ENCODE measurements at places on chromosomes 5 and 9.

- no peak for DNase-seq
These were observed 140.9 kb downstream of the SYK start for GRCh38 chr9:90942555-90942954.

DNA sequence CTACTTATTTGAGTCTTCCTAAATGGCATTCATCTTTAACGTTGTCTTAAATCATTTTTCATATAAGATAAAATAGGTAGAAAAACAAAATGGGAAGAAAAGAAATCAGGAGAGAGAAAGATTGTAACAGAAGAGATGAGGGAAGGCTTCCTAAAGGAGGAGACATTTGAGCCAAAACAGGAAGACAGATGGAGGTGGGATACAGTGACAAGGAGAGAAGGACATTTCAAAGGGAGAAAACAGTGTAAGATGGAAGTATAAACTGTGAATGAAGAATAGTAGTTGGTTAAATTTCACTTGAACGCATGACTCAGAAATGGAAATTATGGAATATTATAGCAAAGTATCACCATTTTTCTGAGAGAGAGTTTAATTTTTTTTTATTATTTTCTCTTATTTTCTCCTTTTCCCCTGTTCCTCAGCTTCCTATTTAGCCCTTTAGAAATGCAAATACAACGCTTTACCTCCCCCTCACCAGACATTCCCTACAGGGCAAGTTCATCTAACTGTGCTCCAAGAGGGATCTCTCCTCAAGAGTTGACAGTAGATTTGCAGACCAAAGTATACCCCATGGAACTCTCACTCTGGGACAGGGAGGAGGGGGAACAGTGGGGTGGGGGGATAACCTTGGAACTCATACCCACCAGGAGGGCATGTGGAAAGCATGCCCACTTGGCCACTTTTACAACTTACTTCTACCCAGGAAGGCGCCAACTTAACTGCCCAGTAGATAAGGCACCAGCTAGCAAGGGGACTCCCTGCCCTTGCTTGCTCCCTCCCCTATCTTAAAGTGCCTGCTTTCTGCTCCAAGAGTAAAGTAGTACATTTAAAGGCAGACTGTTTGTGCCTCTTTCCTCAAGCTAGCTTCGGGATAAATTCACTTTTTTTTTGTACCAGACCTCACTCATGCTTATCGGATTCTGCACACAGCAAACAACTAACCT is 304.7 kb upstream of the POU5F2 start:
- no peak for DNase-seq

DNA sequence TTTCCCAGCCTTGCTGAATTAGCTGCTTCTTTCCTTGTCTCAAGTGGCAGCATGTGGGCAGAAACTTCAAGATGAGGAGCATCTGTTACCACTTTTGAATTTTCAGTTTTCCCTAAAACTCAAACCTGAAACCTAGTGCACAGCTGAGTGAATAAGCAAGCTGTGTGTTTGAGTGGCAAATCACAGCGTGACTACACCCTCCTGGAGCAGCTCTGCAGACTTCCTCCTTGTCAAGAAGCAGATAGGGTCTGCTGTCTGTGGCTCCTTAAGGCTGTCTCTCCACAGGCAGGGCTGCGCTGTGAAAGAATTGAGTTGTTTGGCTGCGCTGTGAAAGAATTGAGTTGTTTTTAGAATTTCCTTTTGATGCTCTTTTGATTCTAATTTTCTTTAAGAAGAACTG is 179.7 kb upstream of the HAPLN1 start:
- no peak for DNase-seq

DNA sequence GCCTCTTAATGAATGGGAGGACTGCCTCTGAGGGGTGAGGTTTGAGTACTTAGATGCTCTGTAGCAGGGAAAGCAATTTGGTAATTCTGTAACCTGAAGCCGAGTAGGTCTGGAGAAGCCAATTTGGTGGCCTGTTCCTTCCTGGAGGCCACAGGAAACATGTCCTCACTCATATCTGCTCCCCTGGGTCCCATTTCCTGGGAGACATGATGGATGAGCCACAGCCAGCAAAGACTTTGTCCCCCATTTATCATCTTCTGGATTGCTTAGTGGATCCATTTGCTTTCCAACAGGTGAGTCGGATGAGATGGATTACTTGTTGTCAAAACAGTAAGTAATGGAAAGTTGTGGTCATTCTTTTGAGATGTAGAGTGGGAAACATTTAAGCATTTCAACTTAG is 99.8 kb upstream of the KLF9 start:
- DNase-seq: no peak

DNA sequence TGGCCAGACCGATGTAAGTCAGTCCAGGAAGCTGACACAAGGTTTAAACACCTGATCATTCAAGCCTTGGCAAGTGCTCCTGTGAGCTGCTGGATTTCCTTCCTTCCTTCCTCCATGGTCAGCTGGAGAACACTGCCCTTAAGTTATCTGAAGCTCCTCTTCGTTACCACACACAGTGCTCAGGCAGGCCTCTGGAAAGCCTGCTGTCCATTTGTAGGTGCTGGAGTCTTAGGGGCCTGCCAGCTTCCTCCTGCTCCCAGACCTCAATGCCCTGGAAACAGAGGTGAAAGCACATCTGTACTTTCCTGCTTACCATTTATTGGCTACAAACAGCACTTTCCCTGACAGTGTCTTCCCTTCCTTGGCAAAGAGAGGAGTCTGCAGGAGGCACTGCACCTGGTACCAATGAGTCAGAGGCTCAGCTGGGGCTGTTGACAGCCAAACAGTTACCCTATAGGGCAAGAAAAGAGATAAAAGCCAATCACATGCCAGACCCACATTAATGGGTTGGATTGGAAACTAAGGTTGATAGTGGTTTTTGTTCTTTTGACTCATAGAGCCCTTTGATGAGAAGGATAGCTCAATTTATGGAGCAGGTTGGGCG is 72.6 kb upstream of the PUM3 start:
- no peak for DNase-seq

GRCh38 chr9:83596899-83597504 is 25.9 kb upstream of the IDNK start:
- DNase-seq: peak; percentile 19

DNA sequence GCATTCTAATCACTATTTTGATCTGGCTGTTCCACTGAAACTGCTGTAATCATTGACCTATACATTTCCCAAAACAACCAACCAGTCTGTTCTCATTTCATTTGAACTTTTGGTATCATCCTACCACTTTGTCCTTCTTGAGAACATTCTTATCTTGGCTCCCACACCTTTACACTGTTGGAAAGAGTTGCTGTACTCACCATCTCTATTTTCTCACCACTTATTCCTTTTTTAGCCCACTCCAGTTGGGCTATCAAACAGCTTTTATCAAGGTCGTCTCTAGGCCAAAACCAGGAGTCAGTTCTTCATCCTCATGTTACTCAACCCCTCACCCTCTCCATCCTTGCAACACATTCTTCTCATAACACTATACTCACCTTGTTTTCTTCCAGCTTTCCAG is 170.1 kb downstream of the KDM4C start:
- DNase-seq: no peak

- DNase-seq: no peak
These were observed 75.3 kb downstream of the LHFPL2 start for GRCh38 chr5:78573318-78573717.

DNA sequence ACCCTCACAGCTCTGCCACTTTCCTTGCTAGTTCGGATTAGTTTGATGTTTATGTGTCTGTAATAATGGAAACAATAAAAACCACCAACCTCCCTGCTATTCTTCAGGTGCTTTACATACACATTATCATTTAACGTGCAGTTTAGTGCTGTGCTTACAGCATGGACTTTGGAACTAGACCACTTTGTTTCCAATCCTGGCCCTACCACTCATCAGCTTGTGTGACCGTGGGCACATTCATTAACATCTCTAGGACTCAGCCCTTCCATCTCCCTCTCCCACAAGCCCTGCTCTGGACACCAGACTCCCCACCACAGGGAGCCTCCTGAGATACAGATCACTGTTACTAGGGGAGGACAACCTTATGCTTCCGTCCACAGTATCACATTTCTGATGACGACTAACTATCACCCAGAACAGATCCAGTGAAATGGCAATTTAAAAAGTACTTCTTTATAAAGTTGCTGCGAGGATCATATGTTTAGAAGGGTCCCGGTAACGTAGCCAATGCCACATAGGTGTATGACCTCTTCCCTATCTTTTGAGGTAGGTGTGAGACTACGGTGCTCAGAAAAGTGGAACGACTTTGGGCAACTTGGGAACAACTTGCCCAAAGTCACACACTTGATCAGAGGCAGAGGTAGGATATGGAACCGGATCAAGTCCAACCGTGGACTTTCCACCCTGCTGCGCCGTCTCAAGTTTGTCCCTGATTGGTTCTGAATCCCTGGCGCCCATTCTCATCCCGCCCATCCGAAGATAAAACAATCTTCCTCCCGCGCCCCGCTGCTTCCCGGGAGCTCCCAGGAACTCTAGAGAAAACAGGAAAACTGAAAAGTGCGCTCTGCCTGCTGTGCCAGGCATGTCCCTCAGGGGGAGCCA is 132.4 kb upstream of the NIPBL start:
- DNase-seq: peak; percentile 19

DNA sequence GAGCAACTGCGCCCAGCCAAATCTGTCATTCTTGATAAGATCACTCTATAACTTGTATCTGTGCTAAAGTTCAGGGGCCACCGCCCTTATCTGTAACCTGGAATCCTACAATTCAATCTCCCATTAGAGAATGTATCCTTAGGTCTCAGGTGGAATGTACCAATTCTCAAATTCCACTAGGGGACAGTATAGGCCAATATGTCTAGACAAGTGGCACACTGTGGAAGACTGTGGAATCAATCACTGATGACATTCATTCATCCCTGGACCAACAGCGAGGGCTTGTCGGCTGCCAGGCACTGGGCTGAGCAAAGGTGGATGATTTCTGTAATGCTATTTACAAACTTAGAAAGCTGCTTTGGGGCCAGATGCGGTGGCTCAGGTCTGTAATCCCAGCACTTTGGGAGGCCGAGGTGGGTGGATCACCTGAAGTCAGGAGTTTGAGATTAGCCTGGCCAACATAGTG is 28.7 kb upstream of the MEGF9 start:
- no peak for DNase-seq

GRCh38 chr5:152061095-152061494 is 136.4 kb upstream of the GLRA1 start:
- no peak for DNase-seq

- no peak for DNase-seq
These were observed 266.0 kb upstream of the ZNF462 start for GRCh38 chr9:106596984-106597383.

DNA sequence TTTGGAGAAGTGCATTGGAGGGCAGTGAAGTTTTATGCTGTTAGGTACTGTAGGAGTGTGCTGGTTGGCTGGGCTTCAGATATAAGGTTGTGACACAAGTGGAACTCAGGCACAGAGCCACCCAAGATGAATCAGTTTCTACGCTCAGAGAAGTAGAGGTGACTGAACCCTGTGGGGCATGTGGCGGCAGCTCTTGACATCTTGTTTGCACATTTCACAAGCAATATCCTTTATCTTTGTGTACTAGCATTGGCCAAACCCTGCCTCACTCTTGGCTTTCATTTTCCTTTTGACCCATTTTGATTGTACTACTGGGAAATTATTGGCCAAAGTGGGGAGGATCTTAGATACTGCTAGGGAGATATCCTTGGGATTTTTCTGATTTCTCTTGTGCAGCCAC is 110.0 kb downstream of the PSAT1 start:
- no peak for DNase-seq

- no peak for DNase-seq
These were observed 20.3 kb upstream of the PCDH1 start for GRCh38 chr5:141898448-141899049.

- no peak for DNase-seq
These were observed 19.1 kb upstream of the FOXB2 start for GRCh38 chr9:77000330-77000729.

DNA sequence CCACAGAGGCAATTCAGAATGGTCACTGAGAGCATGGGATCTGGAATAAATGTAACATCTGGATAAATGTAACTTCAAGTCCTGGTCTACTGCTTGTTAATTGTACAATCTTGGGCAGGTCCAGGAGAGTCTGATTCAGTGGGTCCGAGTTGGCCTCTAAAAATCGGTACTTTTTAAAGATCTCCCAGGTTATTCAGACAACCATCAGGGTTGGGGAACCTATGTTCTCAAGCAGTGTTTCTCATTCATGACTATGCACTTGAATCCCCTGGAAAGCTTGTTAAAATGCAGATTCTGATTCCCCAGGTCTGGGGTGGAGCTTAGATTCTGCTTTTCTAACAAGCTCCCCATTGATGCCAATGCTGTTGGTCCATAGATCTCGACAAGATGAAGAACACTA is 14.8 kb downstream of the ANXA1 start:
- DNase-seq: no peak

- DNase-seq: no peak
These were observed 194.7 kb downstream of the CACNA1B start for GRCh38 chr9:138072161-138072842.

- DNase-seq: no peak
These were observed 96.6 kb downstream of the SYK start for GRCh38 chr9:90898228-90898627.

DNA sequence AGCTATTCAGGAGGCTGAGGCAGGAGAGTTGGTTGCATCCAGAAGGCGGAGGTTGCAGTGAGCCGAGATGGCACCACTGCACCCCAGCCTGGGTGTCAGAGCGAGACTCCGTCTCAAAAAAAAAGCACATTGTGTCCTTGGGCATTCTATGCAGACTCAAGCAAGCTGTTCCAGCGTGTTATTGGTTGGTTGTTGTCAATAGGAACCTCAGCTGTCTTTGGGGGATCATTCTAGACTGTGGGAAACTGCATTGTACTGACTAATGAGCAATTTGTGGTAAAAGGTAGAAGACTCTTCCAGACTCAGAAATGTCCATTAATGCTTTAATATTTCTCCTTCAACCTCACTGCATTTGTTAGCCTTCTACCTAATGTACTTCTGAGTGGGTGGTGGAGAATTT is 379.5 kb upstream of the GRAMD2B start:
- DNase-seq: no peak

- DNase-seq: no peak
These were observed 319.1 kb upstream of the IRX4 start for GRCh38 chr5:2201832-2202231.

DNA sequence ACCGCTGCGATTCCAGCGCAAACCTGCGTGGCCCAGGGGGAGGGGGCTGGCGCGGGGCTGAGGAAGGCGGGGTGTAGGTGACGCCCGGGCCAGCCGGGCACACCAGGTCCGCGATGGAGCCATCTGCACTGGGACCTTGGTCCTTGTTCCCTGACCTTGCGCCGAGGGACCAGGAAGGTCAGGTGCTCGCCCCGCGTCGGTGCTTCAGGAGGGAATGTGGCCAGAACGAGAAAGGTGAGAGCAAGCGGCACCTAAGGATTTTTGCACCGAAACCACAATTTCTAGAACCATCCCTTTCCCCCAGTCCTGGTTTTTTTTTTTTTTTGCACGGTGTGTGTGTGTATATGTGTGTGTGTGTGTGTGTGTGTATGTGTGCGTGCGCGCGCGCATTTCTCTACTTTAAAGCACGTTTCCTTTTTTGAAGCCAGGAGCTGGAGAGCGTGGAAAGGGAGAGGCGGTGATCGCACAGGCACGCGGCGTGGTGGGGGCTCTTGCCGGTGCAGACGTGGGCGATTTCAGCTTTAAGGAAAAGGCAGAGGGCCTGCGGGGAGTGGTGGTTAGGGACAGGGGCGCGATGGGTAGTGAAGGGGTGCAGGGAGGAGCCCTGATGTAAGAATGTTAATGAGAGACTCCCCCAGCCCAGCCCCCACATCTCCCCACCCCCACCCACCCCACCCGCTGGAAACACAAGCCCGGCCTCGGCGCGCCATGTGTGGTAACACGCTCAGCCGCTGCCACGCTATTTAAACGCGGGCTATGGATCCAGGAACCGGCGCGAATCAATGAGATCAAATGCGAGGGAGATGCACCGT is at the start of gene NPR3:
Gene NPR3 (plus strand): TSS at position 772 of the 812 bp plus-strand sequence. CDS start 456 bp downstream, outside the sequence.
- DNase-seq: no peak

- DNase-seq: no peak
These were observed 9.8 kb downstream of the NR5A1 start for GRCh38 chr9:124497441-124497840.

All from astrocyte of the cerebellum (primary cell).